ENCODE measurements at places on chromosomes 2 and 18.

GRCh38 chr2:172864182-172864581 is 128.5 kb downstream of the RAPGEF4 start:
- DNase-seq = peak; percentile 1

DNA sequence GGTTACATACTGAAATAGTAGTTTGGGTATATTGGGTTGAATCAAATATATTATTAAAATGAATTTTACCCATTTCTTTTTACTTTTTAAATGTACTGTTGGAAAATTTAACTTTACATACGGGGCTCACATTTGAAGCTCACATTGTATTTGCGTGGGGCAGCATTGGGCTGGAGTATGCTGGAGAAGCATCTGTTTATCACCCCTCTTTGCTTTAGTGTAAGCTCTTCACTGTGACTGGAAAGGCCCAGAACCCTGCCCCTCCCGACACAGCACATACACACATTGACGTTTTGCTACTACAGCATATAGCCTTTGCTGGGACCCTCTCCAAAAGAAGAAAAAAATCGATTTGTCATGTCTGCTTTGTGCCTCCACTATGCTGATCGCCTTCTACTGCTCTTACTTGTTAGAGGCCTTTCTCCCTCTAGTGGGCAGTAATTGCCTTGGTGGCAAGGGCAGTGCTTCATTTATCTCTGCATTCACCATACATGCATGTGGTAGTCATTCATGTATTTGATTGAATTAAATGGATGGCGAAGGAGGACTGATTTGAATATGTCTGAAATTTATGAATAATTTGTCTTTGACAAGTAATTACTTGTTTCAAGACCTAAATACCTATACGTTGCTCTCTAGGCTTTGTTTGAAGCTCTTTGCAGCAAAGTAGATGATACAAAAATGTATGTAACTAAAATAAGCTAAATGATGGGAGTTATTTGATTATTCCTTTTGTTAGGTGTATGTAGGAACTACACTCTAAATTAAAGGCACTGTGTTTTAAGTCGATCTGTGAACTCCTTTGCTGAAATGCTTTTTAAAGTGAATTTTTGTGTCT is 37.4 kb downstream of the VAPA start:
- no peak for DNase-seq

DNA sequence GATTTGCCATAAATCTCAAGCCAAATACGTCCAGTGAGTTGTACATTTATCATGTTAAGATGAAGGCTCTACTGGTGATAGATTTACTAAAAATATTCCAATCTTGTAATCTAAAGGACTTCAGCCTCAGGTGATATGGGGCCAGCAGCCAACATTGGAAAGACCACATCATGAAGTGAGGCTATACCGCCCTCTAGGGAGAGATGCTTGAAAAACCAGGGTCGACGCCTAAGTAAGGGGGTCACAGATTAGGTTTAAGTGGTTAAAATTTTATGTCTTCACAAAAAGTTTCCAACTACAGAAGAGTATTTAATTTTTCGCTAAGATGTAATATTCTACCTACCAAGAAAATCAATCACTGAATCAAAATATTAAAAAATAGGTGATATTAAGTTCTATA is 33.3 kb downstream of the DOCK10 start:
- no peak for DNase-seq

DNA sequence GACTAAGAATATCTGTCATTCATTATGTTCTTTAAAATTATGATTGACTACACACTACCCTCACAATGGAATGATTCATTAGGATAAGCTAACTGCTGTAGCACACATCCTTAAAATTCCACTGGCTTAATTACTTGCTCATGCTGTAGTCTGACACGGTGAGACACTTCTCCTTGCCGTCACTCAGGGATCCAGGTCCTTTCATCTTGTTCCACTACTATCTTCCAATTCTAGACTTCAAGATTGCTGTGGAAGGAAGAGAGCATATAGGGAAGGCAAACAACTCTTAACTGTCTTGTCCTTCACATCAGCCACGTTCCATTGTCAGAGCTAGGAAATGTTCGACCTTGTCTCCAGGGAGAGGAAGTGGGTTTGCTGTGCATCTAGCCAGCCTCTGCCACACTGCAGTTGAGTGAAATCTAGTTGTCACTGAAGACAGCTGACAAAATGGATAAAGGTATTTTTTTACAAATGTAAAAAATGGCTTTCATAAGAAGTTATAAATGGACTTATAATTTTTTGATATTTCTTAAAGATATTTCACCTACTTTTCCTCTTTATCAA is 30.1 kb downstream of the GREB1L start:
- no peak for DNase-seq

GRCh38 chr18:50071397-50071796 is 123.5 kb downstream of the MYO5B start:
- DNase-seq = no peak

Measured in activated naive CD4-positive, alpha-beta T cell (primary cell).